ENCODE measurements at places on chromosomes 3 and 15.

GRCh38 chr15:63277038-63277892 lies at the start of gene APH1B:
Gene APH1B (plus strand): TSS chr15:63277605. CDS start chr15:63277624, 19 bp downstream.
- DNase-seq: peak; percentile 67

GRCh38 chr15:73979636-73980035 lies 12.5 kb downstream of the STOML1 start:
- no peak for DNase-seq

DNA sequence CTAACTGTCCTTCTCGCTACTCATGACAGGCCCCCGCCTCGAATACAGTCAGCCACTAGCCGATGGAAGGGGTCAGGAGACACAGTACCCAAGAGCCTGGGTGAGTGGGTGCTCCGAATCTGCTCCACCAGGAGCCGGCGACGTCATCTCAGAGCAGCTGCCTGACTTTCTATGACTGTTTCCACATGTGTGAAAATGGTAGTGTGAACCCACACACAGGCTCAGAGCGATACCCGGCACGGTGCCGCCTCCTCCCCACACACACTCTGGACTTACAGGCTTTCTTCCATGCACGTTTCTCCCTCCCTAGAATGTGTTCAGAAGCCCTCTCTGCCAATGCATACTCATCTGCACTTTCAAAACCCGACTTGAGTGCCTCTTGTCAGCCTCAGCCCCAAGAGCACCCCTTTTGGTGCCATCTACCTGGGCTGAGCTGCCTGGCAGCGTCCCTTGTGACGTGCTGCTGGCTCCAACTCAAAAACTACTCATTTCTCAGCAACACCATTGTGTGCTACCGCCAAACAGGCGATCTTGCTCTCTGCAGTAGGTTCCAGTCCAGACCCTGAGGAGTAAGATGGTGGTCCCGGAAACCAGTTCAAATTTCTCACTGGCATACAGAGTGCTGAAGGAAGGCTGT lies 29.7 kb downstream of the VGLL4 start:
- no peak for DNase-seq

GRCh38 chr3:181362378-181362777 lies 349.3 kb upstream of the SOX2 start:
- no peak for DNase-seq

GRCh38 chr3:161401389-161401788 lies 30.1 kb upstream of the SPTSSB start:
- DNase-seq: no peak

DNA sequence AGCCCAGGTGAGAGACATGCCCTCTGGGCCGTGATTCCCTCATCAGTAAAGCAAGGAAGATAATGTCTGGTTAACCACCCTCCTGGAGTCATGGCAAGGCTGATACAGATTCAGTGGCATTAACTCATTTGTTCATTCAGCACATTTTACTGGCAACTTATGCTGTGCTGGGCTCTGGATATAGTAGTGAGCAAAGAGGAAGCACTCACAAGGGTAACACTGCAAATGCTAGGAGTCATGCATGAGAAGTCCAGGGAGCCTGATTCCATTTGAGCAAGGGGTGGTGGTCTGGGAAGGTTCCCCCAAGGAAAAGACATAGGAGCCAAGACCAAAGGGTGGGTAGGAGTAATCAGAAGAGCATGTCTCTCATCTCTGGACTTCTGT lies 50.2 kb downstream of the SMAD3 start:
- no peak for DNase-seq
